Heart left ventricle (tissue), 16 donors: ENCODE measurements at places on chromosomes 3 and 15. TPM values are rescaled to one million over a fixed set of nuclear protein-coding genes. Genes with fewer than 3 reads are reported as not detected.
A peak's percentile ranks its signal among the peaks of the same experiment; 100 is the strongest.

NEK11 gene
- polyA plus RNA-seq: 1.7 TPM

SPINK8 gene
- polyA plus RNA-seq: not detected

RBP2 gene
- not detected for polyA plus RNA-seq

LYZL4 gene
- polyA plus RNA-seq: not detected

PP2D1 gene
- not detected for polyA plus RNA-seq

UQCC5 gene
- 113 TPM for polyA plus RNA-seq

CPNE9 gene
- 0.04 TPM for polyA plus RNA-seq

C3orf22 gene
- not detected for polyA plus RNA-seq

CHL1 gene
- polyA plus RNA-seq: 1.3 TPM

ARGFX gene
- polyA plus RNA-seq: not detected

- no peak overlapping the region for H3K4me3 ChIP-seq
- no peaks in the 10 kb centered on the region for H3K4me1 ChIP-seq
- no peak overlapping the region for H3K27ac ChIP-seq
- no peaks in the 10 kb centered on the region for H3K36me3 ChIP-seq
- DNase-seq: no peak
Observed at GRCh38 chr3:146345900-146346299, 95.0 kb upstream of the PLSCR4 start.

DNA sequence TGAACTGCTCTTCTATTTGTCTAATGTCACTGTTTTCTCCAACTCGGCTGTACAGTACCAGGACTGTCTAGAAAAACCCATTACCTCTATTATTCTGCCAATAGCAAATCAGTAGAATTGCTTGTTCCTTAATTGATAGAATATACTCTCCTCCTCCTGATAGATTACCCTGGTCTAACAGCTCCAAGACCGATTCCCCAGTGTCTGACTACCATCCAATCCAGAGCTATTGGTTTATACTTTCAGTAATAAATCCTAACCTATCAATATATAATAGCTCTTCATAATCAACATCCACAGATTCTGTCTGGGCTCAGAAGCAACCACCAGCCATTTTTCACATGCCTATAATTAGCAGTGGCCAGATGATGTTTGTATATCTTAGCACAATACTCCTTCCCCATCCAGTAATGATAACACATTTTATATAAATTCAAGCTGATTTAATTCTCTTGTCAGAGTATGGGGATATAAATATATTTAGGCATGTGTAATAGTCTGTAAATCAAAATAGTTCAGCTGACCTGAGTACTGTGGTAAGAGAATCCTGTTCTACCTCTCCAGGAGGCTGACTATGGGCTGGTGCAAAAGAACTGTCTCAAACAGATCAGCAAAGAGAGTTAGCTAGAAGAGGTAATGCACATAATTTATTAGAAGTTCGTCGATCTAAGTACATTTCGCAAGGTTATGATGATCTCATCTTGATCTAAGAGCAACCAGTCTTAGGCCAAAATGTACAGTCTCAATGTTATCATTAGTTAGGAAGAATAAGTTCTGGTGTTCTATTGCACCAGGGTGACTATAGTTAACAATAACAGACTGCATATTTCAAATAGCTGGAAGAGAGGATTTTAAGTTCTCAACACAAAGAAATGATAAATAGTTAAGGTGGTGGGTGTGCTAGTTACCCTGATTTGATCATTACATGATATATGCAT lies 193.4 kb downstream of the SHOX2 start:
- no peak overlapping the region for H3K4me3 ChIP-seq
- no peak for DNase-seq
- no peaks in the 10 kb centered on the region for H3K27me3 ChIP-seq
- H3K4me1 ChIP-seq: no peaks in the 10 kb centered on the region
- no peaks in the 10 kb centered on the region for H3K36me3 ChIP-seq
- no peak overlapping the region for H3K27ac ChIP-seq

- peak overlapping the region; percentile 7 for H3K27ac ChIP-seq
- H3K4me1 ChIP-seq: peaks cover 68% of the 10 kb centered on the region
- DNase-seq: no peak
- no peak overlapping the region for H3K4me3 ChIP-seq
- no peaks in the 10 kb centered on the region for H3K27me3 ChIP-seq
Observed at GRCh38 chr3:111911446-111911845, 52.4 kb downstream of the PHLDB2 start.

DNA sequence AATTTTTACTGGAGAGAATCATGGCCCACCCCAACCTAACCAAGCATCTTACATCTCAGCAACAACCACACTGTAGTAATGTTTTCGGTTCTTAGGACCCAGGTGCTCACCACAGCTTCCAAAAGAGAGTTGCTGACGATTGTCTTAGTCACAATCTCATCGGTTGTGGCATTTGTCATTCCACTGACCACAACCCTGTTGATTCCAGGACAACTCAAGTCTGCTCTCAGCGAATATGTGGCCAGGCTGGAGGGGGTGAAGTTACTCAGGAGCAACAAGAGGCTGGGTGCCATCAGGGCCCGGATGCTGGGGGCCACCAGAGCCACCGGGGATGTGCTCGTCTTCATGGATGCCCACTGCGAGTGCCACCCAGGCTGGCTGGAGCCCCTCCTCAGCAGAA lies 25.9 kb downstream of the GALNT15 start:
- H3K27me3 ChIP-seq: no peaks in the 10 kb centered on the region
- no peak for DNase-seq
- peaks cover 12% of the 10 kb centered on the region for H3K36me3 ChIP-seq
- H3K4me1 ChIP-seq: no peaks in the 10 kb centered on the region
- H3K4me3 ChIP-seq: no peak overlapping the region

- peaks cover 3% of the 10 kb centered on the region for H3K27me3 ChIP-seq
- no peak overlapping the region for H3K27ac ChIP-seq
- no peaks in the 10 kb centered on the region for H3K36me3 ChIP-seq
- DNase-seq: peak; percentile 36
Observed at GRCh38 chr3:53375019-53375418, 27.7 kb upstream of the DCP1A start.

DNA sequence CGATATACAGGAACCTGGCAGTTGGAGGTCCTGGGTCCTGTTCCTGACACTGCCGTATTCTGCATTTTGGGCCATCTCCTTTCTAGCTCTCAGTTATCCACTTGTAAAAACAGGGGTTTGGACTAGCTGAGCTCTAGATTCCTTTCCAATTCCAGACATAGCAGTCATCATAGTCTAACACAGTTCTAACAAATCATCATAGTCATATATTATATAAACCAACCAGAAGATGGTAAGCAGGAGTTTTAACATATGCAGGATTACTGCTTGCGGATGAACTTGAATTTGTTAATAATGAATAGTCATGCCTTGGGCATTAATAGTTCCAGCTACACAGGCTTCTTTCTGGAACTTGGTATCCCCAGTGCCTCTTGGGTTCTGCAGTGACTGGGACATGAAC lies 26.6 kb downstream of the MASP1 start:
- DNase-seq: no peak
- H3K27ac ChIP-seq: peak overlapping the region; percentile 65
- peaks cover 7% of the 10 kb centered on the region for H3K36me3 ChIP-seq

GRCh38 chr3:29141197-29141917 lies 139.5 kb upstream of the RBMS3 start:
- H3K27ac ChIP-seq: no peak overlapping the region
- H3K36me3 ChIP-seq: no peaks in the 10 kb centered on the region
- H3K4me3 ChIP-seq: no peak overlapping the region
- H3K4me1 ChIP-seq: peaks cover 4% of the 10 kb centered on the region
